Inflammatory macrophage treated with lipopolysaccharide for 4 hours (primary cell): ENCODE measurements at places on chromosomes 3 and 15.

- no peak for DNase-seq
These were observed 78.4 kb downstream of the DUT start for GRCh38 chr15:48409623-48410022.

- DNase-seq = no peak
These were observed 53.6 kb upstream of the MYO5C start for GRCh38 chr15:52349052-52349700.

DNA sequence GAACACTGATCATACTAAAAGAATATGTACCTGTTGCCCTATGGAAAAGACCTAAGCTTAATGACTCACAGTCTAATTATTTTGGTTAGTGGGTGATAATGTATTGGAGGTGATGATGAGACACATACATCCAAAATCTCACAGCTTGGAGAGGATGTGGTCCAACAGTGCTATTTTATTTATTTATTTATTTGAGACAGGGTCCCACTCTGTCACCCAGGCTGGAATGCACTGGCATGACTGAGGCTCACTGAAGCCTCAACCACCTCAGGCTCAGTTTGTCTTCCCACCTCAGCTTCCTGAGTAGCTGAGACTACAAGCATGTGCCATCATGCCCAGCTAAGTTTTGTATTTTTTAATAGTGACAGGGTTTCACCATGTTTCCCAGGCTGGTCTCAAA, 35.0 kb downstream of the LPP start:
- no peak for DNase-seq

GRCh38 chr15:89836267-89837133, 21.8 kb upstream of the ANPEP start:
- DNase-seq = peak; percentile 73

DNA sequence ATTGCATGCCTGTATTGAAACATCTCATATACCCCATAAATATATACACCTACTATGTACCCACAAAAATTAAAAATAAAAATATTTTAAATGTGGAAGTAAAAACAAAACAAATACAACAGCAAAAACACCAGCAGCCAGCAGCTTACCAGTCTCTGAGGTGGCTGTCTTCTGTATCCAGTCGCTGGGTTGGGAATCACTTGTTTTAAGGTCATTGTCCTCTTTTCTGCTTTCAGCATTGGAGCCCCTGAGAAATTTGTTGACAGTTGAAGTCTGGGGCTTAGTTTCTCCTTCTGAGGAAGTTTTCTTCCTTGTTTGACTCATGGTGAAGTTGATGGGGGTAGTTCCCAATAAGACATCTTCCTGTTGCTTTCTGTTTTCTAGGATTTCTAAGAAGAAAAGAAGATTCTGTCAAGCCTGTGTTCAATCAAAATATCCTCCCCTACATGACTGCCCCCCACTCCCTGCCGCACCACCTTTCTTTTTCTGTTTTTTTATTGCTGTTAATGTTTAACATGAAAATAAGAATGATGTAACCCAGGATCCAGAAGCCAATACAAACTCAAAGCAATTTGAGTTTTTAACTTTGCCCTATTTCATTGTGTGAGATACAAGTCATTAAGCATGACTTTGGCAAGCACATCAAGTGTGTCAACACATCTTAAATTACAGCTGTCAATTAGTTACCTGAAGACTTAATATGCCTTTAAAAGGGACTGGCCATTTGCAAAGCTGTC, at the start of gene LRRC31:
TSS of gene LRRC31 (minus strand) at position 452 of the 737 bp plus-strand sequence. CDS start at position 324, 128 bp downstream.
- DNase-seq = no peak

GRCh38 chr3:157786211-157786610, 283.0 kb upstream of the VEPH1 start:
- DNase-seq = no peak

DNA sequence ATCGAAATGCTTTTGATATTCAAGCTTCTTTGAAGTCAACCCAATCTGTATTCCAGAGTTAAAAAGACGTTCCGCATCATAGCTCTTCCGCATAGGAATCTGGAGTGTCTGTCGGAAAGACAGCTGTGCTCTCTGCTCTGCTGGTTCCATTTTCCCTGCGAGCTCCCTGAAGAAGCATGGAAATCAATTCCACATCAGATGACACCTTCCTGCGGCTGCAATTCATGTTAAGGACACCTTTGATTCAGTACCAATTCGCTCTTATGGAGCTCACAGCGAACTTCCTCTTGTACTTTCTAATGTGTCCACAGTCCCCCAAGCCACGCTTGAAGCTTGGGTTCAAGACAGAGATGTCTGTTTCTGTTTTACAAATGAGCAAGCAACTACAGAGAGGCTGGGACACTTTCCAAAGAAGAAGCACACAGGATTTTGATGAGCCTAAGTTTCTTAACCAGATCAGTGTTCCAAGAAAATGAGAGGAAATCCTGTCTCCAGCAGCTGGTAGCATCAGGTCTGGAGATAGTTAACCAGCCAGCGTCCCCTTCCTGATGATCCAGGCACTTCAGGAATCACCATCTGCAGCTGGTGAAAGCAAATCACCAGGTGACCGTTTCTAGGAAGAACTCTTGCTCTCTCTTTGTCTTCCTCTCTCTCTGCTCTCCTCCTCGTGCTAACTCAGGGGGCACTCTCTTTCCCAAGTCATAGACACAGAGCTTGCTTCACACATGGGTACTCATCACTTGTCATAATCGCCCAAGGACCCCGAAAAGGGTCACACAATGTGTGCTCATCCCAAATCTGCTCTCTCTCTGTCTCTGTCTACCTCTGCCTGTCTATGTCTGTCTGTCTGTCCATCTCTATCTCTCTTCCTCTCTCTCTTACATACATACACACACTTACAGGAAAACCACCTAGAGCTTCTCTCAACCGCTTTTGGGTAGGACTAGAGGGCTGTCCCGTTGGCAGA, 281.8 kb downstream of the FAM43A start:
- DNase-seq = no peak

DNA sequence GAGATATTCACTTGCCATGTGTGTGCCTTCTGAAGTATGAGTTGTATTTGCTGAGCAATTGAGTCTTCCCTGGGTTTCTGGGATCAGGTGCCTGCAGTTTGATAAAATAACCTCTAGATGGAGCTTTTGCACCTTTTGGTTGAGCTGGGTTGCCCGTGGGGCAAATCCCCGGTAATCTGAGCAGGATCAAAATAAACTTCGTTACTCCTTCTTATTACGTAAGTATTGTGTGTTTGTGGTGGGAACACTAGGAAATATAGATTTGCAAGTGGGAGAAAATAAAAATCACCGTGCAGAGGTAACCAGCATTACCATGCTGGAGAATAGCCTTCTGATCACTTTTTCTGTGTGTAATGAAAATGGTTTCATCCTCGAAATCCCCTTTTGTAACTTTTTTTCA, 277.4 kb upstream of the NR2E3 start:
- DNase-seq = peak; percentile 1

- DNase-seq = peak; percentile 20
These were observed 51.0 kb downstream of the TRANK1 start for GRCh38 chr3:36893826-36894225.

DNA sequence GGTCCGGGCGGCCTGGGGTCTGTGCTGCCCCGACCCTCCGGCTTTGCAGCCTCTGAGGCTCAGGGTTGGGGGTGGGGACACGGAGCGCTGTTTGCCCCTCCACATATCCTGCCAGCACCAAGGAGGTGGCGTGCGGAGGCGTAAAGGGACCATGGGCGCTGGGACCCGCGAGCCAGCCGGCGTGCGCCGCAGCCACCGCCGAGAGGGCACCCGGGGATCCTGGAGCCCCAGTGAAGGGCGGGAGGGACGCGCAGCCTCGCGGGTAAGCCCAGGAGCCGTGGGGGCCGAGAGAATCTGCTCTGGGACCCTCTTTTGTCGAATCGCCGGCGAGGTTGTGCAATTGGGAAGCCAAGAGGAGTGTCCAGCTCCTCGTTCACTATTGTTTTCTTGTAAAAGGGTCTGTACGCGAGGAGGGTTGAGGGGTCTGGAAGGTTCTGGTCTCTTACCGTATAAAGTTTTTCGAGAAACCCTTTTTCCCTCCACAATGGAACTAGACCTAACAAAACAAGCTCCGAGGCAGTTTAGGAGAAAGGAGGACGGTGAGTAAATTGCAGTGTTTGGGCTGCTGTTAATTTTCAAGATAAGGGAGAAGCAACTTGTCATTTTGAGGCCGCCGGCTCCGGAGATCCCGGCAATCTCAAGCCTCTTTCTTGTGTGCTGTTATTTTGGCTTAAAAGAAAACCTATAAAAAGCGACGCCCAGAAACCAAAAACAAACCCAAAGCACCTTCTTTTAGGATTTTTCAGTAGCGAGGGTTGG, 29.9 kb upstream of the ST3GAL6 start:
- peak; percentile 13 for DNase-seq

DNA sequence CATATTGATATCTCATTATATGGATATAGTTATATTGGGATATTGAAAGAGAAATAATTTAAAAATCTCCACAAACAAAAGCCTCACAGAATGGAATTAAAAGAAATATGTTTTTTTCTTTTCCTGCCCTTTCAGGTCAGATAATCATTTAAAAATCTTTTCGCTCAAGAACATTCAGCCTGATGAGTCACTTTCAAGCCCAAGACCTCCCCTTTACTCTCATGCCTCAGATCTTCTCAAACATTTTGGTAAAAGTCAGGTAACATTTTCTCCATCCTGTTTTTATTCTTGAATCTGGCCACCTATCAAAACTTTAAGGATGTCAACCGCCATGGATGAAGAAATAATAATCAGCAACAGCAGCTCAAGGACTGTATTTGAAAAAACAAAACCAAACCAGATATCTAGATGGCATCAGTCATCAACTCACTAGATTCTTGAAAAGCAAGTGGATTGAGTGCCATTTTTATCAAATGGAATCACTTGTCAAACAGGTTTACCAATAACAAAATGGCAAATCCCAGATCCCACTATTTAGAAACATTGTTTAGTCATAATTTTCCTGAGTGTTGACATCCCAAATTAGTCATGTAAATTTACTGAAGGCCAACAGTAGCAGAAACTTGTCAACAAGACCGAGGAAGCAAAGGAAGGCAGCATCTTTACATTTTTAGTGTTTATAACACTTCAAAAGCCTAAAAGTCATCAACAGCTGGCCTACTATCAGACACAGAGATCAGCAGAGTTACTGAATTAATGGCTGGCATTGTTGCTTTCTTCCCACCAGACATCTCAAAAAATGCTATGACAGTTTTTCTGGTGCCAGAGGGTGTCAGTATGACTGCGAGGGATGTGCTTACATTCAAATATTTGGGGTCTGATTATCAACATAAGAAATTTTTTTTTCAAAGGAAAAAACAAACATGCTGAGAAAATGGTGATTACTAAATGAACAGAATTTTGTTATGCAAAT, 444.7 kb downstream of the MAGI1 start:
- DNase-seq = no peak

DNA sequence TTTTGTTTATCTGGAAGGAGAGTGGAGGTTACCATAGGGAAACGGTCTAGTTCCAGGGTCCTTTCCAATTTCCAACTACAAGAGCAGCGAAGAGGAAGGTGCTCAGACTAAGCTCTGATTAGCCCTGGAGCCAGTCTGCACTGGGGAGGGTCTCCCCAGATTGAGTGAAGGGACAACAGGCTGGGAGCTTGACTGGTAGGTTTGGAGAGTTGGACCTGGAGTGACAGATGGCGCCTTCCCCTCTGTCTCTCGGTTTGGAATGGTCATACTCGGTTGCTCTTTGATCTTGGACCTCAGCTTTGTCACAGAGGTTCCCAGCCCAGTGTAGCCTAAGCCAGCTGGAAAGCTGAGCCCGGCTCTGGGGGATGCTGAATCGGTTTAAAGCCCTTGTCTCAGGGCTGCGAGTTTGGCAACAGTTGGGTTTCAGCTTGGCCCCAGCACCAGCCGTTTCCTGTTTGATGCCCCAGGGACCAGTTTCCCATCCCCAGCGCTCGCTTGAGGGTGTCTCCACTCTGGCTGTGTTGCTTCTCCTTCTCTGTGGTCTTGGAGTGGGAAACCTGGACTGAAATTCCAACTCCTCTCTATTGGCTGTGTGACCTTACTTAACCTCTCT, 53.1 kb upstream of the ULK4 start:
- peak; percentile 49 for DNase-seq

DNA sequence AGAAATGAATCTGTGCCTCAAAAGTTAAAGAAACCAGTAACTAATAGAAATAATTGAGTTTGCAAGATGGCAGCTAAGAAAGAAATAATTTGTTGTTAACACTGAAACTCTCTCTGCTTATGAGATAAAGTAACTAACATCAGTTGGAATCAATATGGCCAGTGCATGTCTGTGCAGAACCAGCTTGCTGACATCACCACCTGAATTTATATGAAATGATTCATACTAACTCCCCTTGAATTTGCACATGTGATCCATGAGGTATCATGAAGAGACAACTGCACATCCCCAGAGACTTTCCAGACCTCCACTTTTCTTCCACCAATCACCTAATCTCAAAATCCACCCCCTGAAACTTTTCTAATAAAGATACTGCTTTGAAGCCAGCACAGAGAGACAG, 10.3 kb upstream of the SLC25A38 start:
- no peak for DNase-seq

GRCh38 chr15:43538091-43538490, 20.7 kb downstream of the MAP1A start:
- DNase-seq = no peak

DNA sequence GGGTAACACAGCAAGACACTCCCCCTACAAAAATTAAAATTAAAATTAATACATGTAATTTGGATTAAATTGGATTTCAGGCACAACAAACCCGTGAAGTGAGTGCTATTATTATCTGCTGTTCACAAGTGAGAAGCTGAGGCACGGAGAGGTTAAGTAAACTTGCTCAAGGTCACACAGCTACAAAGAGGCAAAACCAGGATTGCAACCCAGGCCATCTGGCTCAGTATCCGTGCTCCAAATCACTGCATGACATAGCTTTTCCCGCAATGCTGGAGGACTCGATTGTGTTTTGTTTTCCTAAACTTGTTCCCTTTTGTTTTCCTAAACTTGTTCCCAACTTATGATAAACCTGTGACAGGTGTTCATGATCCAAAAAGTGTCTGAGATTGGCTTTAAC, 19.9 kb upstream of the C15orf39 start:
- no peak for DNase-seq

DNA sequence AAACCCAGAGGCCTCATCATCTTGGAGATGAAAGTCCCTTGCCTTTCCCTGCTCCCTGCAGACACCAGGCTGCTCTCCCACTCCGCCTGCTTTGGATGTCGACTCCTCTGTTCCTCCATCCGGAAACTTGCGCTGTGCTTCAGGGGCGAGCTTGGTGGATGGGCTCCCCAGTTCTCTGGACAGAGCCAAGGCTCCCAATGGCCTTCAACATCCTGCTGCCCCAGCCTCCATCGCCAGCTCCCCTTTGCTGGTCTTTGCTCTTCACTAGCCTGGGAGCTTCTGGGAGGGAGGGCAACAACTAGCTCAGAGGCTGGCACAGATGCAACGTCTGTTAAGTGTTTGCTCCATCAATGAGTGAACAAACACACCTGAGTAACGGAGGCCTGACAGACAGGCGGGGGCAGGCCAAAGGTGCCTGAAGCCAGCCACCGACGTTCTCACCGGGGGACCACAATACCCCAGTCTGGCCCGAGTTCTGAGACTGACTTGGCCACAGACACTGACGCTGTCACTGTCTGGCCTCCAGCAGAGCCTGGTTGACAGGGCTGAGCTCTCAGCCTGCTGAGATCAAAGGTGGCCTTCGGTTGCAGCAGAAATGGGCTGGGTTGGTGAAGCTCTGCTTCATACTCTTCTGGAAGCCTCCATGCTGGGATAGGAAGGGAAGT, 39.0 kb downstream of the RGMA start:
- no peak for DNase-seq
